Midbrain (tissue), 1 donor: ENCODE measurements at places on chromosomes 3 and 15.
A peak's percentile ranks its signal among the peaks of the same experiment; 100 is the strongest.

GRCh38 chr3:100106531-100107141 lies 7.7 kb downstream of the FILIP1L start:
- DNase-seq = no peak

GRCh38 chr3:195195321-195196209 lies 75.4 kb downstream of the XXYLT1 start:
- peak; percentile 87 for DNase-seq

- no peak for DNase-seq
These were observed 195.8 kb downstream of the BBX start for GRCh38 chr3:107718547-107718946.

GRCh38 chr15:101207867-101208288 lies 44.0 kb downstream of the CHSY1 start:
- DNase-seq = no peak

DNA sequence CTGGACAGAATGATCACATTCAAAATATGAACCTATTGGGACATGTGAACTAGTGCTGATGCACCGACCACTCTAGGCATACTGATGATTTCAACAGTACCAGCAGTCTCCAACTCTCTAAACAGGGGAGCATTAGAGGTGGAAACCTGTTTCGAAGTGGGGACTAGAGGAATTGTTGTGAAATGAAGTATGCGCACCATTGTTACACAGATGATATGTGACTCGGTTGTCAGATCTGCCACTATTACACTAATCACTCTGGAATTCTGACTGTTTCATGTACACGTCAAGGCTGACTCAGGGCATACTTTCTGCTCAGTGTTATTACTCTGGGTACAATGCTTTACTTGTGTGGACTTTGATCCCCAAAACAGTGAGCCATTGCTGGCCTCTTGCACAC lies 198.2 kb upstream of the UBE2E2 start:
- no peak for DNase-seq

DNA sequence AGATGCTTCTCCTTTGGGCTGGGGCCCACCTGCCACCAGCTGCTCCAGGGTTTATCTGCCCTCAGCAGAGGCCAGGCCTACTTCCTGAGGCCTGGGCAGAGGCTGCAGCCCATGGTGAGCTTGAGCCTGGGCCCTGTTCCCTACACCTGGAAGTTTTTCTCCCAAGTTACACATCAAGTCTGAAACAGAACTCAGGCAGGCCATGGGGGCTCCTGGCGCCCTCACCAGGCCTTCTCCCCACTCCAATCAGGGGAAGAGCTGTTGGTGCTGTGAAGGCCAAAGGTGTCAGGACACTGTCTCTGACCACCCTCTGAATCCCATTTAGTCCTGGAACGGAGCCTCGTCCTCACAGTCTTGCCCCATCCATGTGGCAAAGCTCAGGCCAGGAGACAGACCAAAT lies 7.3 kb downstream of the VWA5B2 start:
- no peak for DNase-seq

DNA sequence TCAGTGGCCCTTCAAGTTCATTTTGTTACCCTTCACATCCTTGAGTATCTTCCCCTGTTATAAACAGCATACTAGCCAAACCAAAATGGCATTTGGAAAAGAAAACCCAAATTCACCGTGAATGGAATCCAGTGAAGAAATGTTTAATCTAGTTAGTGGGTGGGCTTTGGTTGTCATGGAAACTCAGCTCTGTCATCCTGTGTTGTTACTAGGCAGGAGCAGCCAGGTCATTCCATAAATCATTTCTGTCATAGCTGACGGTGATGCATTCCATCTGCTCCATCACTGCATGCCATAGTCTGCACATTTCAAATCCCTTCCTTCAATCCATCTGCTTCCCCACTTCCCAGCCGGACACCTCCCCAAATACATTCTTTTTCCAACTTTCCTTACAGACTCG lies 140.4 kb upstream of the CGNL1 start:
- no peak for DNase-seq

- no peak for DNase-seq
These were observed 208.1 kb downstream of the MINAR1 start for GRCh38 chr15:79640206-79640605.

GRCh38 chr3:14124223-14124614 lies 451 bp downstream of the CHCHD4 start:
- peak; percentile 66 for DNase-seq
